Activated T-cell treated with anti-CD3 and anti-CD28 coated beads, Interleukin-2, amount 50 U/mL, for 1 hour (primary cell): ENCODE measurements at places on chromosomes 16 and 17.

DNA sequence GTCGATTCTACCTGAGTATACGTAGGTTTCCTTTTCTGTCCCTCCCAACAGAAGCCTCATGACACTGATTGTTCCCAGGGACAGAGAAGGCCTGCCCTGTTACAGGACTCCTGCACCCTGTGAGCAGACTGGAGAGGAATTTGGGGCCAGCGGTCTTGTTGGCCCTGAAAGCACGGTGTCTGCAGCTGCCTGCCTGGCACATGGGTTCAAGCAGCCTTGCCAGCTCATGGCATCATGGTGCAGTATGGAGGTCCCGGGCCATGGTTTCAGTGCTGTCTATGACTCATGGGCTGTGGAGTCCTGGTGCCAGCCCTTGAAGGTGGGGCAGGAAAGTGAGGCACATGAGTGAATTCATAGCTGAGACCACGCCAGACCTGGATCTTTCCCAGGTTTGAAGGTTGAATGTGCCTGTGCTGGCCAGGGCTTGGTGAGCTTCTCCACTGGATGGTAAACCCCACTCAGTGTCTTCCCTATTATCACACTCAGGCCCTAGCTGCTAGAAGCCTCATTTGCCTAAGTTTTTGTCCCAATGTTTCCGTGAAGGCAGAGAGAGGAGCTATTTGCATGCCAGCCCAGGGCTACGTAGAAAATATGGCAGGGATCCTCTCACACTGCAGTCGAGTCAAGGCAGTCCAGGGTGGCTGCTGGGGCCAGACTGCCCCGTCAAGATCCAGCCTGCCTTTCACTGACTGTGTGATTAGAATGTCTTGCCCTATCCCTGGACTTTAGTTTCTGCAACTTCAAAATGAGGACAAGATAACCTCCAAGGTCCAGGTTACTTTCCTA is 277.2 kb upstream of the CCL2 start:
- no peak for DNase-seq

- DNase-seq: no peak
Measured at GRCh38 chr16:5019775-5020174, 14.0 kb downstream of the NAGPA start.

GRCh38 chr16:586645-587590 is 2.9 kb upstream of the RAB40C start:
- DNase-seq: no peak

DNA sequence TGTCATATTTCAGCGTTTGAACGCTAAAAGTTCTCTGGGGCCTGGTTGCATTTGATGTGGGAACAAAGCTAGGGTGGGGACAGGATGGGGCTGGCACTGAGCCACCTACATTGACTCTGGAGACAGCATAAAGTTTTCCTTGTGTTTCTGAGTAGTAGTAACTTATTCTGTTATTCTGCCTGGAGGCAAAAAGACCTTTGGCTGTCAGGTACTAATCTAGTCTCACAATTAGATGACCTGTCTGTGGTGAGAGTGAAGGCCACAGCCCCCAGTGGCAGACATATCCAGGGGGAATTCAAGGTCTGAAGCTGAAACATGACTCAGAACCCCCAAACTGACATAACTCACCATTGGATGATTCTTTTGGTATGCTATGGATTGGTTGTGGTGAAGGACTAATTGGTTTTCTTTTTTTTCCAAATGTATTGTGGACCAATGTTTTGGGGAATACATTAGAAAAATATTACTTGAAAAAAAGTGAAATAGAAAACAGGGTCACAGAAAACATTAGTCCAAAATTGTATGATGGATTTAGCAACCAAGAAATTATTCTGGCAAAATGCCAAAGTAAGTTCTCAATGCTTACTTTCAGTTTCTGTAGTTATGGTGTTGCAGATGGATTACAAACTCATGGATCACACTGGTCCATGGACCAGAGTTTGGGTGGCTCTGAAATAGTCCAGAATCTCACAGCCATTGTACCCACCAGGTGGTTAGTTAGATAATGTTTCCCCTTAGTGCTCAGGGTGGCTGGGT is 10.5 kb upstream of the SALL1 start:
- no peak for DNase-seq

DNA sequence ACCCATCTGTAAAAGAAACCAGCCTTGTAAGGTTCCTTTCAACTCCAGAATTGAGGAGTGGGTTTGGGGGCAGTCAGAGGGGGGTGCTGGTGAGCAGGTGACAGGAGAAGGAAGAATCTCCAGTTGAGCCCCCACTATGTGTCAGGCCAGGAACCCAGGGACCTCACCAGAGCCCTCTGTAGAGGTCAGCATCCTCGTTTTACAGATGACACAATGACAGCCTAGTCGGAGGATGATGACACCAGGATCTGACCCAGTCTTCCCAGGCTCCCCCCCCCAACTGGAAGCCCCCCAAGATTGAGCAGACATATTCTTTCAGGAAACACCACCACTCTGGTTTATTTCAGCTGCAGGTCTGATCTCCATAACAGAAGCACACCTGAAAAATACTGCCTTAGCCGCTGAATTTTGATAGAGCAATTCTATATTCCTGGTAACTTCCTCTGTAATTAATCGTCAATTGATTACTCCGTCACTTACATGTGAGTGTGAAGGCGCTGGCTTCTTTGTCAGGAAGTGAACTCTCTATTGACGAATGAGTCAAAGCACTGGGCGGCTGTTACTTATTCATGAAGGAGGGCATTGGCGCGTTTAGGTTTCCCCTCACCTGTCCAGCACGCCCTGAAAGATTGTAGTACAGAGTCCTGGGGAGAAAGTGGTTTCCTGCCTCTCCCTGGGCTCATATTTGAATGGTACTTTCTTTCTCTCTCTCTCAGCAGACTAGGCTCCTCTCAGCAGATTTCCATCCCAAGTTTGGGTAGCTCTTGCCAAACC is 21.2 kb downstream of the SOCS3 start:
- DNase-seq: no peak

DNA sequence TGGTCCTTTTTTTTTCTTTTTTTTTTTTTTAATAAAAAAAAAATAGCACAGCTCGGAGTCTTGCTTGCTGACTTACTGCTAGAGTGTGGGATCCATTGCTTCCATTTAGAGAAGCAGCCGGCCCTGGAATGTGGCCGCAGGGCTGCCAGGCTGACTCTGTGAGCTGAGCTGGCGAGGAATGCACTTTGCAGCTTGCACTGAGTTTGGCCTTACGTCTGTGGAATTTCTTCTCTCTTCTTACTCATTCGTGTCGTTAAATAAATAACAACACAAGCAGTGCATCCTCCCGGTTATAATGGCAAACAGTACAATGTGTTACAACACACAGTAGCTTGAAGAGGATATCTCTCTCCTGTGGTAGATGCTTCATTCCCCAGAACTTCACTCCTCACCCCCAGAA is 69.2 kb downstream of the PRKCB start:
- DNase-seq: no peak

DNA sequence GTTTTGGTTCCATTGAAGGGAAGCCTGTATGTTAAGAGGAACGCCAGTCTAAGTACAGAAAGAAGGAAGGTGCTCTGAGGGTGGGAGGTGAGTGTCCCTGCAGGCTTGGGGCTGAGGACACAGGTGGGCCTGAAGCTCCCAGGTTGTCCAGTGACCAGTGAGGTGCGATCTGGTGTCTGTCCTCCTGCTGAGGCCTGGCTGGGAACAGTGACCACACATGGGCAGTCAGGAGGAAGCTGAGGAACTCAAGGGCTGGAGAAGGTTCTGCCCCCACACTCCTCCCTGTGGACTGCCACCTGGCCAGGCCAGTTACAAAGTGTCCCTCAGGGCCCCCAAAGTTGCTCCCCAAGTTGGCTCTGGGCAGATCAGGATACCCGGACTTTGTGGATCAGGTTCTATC is 102.1 kb downstream of the N4BP1 start:
- DNase-seq: no peak

DNA sequence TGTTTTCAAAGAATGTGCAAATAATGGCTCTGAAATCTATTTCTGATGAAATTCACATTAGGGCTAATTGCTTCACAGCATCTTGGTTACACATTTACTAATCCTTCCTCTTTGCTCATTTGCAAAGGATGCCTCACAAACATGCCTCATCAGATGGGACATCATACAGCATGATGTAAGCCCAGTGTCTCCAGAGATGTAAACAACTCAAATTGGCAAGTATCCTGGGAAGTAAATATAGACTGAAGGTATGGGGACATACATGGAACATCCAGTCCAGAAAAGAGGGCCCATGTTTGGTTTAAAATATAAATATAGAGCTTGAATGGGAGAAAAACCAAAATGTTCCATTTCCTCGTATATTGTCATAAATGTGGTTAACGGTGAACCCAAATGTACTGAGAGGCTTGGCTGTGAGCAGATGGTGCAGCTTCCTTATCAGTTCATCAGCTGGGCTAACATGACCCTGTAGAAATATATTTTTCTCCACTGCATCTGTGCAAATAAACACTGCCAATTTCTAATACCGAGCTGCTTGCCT is 142.9 kb upstream of the NUDT7 start:
- no peak for DNase-seq

GRCh38 chr17:31907342-31907962 is 5.9 kb upstream of the UTP6 start:
- no peak for DNase-seq

- no peak for DNase-seq
Measured at GRCh38 chr16:11456741-11457140, 111.5 kb downstream of the RMI2 start.
